ENCODE measurements at places on chromosomes 3 and 15.
A peak's percentile ranks its signal among the peaks of the same experiment; 100 is the strongest.

- no peak for DNase-seq
Measured at GRCh38 chr15:89646416-89647141, 8.7 kb downstream of the KIF7 start.

GRCh38 chr15:40930430-40931299 is 1.5 kb downstream of the DLL4 start:
- DNase-seq, result no peak

- DNase-seq, result no peak
Measured at GRCh38 chr3:96700322-96701315, 113.8 kb upstream of the EPHA6 start.

GRCh38 chr3:32641356-32641755 is 43.6 kb upstream of the CNOT10 start:
- DNase-seq, result no peak

DNA sequence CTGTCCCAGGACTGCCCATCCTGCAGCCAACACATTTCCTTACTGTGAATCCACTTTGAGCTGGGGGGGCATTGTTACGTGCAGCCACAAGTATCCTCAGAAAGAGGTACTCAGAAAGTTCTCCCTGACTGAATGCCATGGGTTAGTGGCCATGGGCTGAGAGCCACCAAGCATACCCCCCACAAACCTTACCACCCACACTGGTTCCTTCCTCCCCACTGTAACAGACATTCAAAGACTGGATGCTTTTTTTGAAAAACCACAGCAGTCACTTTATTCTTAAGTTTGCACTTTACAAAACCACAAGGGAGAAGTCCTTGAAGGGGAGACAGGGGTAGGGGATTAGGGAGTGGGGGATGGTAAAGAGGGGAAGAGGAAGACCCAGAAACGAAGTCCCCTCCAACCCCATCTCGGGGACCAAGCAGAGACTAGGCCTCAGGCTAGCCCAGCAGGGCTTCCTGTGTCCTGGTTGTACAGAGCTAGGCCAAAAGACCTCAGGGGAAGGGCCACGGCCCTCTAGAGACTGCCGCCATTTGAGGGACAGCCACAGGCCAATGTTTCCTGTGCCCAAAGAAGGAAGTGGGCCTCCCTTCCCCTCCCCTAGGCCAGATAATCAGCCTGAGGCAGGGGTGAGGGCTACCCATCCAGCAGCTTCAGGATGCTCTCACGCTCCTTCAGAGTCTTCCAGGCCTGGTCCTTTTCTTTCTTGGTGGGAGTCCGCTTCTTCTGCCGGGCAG is 10.1 kb upstream of the CAMK1 start:
- peak; percentile 39 for DNase-seq

DNA sequence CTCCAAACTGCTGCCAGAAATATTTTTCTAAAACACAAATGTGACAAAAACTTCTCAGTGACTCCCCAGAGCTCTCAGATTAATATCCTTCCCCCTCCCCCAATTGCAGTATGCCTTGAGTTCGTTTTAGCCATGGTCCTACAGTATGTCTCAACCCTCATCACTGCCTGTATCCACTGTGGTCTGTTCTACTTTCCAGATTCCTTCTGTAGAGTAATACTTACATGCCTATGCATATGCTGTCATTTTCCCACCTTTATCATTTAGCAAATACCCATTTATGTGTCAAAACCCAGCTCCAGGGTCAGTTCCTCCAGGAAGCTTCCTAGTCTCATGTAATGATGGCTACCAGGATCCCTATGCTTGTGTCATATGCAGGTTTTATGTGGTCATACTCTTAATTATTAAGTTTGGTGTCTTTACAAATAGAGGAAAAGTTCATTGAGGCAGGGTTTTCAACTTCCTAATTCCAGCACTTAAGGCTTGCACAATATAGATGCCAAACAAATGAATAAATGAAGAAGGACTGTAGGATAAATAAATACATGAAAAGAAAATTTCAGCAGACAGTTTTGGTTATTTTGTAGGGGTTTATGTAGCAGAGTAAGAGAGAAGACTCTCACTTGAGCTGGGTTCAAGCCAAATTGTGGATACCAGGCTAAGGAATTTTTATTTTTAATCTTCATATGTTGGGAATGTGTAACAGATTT is 170.8 kb downstream of the ALCAM start:
- no peak for DNase-seq

- DNase-seq, result no peak
Measured at GRCh38 chr3:43786526-43787305, 96.0 kb downstream of the ABHD5 start.

- DNase-seq, result no peak
Measured at GRCh38 chr3:4340411-4341335, 37.5 kb downstream of the SETMAR start.

GRCh38 chr3:144437989-144438388 is 466.4 kb downstream of the DIPK2A start:
- no peak for DNase-seq

DNA sequence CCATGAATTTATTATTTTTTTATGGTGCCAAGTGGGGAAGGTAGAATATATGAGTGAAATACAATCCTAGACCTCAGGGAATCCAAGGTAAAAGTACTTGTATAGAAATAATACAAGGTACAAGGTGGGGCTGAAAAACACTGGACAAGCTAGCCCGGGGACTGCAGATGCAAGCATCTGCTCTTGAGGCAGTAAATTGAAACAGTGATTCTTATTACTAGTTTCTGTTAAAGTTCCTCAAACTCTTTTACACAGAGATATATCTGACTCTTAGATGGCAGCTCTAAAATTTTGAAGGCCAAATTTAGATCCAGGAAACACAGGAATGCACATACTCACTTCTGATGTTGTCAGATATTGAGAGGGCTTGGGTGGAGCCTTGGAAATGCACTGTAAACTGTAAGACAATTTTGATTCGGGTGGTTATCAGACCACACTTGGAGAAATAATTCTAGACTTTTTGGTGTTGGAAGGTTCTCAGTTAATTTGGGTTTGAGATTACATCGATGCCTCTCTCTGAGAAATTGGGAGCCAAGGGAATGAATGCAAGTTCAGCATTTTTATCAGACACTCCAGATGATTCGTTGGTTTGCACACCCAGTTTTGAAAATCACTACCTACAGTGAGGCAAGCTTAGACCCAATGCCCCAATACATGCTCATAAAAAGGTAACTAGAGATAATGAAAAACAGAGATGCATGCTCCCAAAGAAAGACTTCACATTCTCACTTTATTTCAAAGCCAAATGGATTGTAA is 7.3 kb downstream of the TP63 start:
- DNase-seq, result no peak

GRCh38 chr3:114011059-114011797 is 45.1 kb downstream of the CCDC191 start:
- no peak for DNase-seq

GRCh38 chr3:64022451-64023186 is 675 bp downstream of the PSMD6 start:
- peak; percentile 17 for DNase-seq

- DNase-seq, result peak; percentile 65
Measured at GRCh38 chr3:15794303-15794771, 3.4 kb downstream of the ANKRD28 start.

GRCh38 chr15:37101980-37102304 is 1.6 kb upstream of the MEIS2 start:
- DNase-seq, result no peak

DNA sequence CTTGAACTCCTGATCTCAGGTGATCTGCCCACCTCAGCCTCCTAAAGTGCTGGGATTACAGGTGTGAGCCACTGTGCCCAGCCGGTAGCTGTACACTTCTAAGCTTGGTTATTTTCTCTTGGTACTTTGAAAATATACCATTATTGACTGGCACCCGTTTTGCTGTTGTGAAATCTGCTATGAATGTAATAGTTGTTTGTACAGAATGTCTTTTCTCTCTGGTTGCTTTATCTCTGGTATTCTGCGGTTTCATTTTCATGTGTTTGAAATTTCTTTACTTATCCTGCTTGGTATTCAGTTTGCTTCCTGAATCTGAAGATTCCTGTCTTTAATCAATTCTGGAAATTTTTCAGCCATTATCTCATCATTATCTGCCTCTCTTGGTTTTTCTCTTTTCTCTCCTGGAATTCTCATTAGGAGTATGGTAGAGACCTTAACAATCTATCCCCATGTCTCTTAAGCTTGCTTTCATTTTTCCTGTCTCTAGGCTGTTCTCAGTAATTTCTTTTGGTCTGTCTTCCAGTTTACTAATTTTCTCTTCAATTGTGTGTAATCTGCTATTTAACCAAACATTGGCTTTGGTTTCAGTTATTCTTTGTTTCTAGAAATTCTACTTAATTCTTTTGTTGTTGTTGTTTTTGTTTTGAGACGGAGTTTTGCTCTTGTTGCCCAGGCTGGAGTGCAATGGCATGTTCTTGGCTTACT is 2.8 kb upstream of the PAK2 start:
- DNase-seq, result no peak

DNA sequence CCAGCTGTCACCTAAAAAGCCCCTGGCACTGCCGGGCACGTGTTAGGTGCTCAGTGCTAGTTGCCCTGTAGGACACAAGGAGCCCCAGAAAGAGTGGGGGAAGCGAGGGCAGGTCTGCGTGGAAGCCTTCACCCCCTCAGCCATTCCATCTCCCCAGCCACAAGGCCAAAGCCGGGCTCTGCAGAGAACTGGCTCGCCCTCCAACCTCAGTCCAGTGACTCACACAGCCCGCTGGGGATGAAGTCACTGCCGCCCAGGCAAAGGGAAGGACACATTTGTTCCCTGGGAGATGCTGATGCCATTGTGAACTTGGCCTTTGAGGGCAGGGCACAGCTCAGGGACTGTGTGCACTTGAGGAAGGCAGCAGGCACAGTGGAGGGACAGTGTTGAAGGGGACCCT is 48.1 kb downstream of the IQSEC1 start:
- no peak for DNase-seq

- no peak for DNase-seq
Measured at GRCh38 chr3:27252646-27253045, 116.5 kb downstream of the NEK10 start.

- no peak for DNase-seq
Measured at GRCh38 chr3:150035910-150036612, 65.4 kb upstream of the PFN2 start.

- no peak for DNase-seq
Measured at GRCh38 chr3:184156522-184156955, 1.4 kb downstream of the DVL3 start.

DNA sequence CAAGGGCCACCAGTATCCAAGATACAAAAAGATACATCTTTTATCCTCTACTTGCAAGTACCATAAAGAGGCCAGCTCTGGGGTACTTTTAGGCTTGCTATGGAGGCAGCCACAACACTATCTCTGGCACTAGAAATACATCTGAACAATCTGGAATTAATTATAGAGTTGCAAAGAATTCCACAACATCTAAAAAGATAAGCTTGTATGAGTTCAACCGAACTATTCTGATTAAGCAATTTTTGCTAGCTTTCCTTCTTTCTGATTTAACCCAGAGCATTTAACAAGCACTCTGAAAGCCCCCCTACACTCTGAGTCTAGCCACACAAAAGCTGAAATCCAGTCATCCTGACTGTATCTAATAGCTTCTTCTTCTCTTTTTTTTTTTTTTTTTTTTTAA is 95.4 kb downstream of the FRMD5 start:
- DNase-seq, result no peak

DNA sequence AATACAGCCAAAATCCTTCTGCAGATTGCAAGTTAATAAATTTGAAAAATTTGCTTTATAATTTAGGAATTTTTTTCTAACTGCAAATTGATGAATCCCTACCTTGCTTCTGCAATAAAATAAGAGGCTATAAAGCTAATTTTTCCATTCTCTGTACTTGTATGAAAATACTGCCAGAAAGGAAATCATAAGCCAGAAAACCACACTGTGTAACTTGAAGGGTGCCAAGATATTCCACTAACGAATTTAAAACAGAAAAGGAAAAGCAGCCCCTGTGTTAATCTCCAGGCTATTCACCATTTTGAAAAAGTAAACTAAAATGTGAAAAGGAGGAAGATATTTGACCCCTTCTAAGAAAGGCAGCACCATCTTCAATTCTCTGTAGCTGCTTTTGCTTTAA is 557.9 kb upstream of the ZNF385D start:
- DNase-seq, result no peak

- DNase-seq, result no peak
Measured at GRCh38 chr3:23720885-23721284, 84.9 kb upstream of the UBE2E1 start.

GRCh38 chr15:80028937-80029336 is 30.5 kb upstream of the ZFAND6 start:
- no peak for DNase-seq

DNA sequence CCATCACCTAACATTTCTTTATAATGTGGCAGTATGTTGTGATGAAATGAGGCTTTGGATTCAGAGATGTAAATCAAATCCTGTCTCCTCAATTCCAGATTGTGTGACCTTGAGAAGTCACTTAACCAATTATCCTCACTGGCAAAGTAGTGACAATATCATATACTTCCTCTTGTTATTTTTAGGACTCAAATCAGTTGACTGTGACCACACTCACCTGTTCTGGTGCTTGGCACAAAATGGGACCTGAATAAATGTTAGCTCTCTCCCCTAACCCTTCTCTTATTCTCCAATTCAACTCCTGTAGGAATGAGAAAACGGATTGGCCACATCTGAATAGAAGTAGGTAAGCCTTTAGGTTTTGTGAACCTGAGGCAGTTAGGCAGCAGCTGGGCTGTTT is 42.1 kb downstream of the IQCH start:
- DNase-seq, result no peak

- no peak for DNase-seq
Measured at GRCh38 chr15:70152070-70152480, 54.4 kb upstream of the TLE3 start.

- DNase-seq, result no peak
Measured at GRCh38 chr15:75669191-75669878, 21.6 kb downstream of the SNX33 start.

DNA sequence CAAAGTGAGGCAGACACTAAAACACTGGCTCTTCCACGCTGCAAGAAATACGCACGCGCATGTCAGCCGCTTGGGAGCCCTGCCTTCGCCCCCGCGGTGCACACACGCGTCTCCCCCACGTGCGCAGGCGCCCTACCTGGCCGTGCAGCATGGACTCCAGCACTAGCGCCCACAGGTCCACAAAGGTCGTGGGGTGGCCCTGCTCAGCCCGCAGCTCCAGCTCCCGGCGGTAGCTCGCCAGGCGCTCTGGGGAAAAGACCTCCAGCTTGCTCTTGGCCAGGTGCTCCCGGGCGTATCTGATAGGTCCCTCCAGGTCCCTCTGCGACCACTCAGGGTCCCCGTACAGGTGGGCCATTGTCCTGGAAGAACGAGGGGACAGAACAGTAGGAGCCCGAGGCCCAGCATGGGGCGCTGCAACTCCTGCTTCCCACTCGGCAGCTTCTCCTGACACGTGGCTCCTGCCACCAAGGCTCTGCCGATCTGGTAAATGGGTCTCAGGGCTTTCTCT is 14.9 kb downstream of the PLA2G4D start:
- no peak for DNase-seq

- DNase-seq, result no peak
Measured at GRCh38 chr15:98412852-98413251, 235.5 kb upstream of the IGF1R start.

- DNase-seq, result no peak
Measured at GRCh38 chr15:31332020-31332680, 5.5 kb downstream of the KLF13 start.

DNA sequence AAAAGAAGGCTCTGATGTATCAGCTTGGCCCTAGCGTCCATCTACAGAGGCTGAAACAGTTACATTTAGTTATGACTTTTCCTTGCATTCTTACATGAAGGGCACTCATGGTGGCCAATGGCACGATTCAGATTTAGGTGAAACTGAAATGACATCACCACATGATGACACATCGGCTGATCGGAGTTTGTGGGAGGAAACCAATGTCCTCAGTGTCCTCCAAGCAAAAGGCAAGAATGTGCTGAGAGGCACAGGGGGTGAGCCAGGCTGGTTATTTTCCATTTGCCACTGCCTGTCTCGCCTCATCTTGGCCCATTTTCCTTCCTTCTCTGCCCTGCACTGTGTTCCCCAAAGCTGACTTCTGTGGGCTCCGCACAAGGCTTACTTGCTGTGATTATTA is 34.4 kb downstream of the TARS3 start:
- no peak for DNase-seq
